ENCODE measurements at places on chromosomes 16 and 17. TPM values are rescaled to one million over a fixed set of nuclear protein-coding genes. Genes with fewer than 3 reads are reported as not detected.

DNA sequence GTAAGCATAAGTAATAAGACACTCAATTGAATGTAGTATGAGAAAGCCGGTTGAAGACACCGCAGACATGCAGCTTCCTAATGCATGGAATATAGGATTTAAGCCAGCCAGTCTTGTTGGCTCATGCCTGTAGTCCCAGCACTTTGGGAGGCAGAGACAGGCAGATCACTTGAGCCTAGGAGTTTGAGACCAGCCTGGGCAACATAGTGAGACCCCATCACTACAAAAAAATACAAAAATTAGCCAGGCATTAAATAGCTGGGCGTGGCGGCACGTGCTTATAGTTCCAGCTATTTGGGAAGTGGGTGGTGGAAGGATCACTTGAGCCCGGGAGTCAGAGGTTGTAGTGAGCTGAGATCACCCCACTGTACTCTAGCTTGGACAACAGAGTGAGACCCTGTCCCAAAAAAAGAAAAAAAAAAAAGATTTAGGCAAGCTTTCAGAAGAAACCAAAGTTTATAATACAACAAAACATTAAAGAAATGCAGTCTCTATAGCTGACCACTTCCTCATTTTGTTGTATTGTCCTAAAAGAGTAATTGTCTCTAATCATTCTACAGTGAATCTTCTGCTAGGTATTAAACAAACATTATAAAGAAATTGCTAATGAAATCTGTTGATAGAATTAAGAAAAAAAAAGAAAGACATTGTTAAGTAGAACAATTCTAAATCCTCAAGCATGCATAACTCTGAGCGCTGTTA, 68.6 kb upstream of the KIFC3 start:
- peaks cover 29% of the 10 kb centered on the region for H3K4me1 ChIP-seq
- no peak for DNase-seq
- H3K4me3 ChIP-seq, result no peak overlapping the region
- 0 out of 3 replicates have a peak, but pooled peaks cover 4% of the 10 kb centered on the region for H3K27me3 ChIP-seq

DNA sequence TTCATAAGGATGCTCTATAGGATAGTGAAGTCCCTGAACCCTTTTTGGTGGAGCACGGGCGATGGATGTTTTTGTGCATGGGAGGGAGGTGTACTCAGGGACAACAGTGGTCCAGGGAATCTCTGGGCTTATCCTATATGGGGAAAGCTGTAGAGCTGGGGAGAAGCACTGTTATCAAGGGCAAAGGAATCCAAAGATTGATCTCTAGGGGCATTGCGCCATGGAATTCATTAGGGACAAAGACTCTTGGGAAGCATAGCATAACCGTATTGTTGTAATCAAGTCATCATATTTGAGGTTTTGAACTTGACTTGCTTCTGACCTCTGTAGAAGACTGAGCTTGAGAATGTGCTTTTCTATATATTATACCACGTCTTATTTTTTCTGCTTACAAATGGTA, 172.9 kb upstream of the ZFHX3 start:
- no peaks in the 10 kb centered on the region for H3K27me3 ChIP-seq
- no peak overlapping the region for H3K27ac ChIP-seq
- peaks cover 12% of the 10 kb centered on the region for H3K4me1 ChIP-seq
- no peaks in the 10 kb centered on the region for H3K36me3 ChIP-seq
- DNase-seq, result no peak

DNA sequence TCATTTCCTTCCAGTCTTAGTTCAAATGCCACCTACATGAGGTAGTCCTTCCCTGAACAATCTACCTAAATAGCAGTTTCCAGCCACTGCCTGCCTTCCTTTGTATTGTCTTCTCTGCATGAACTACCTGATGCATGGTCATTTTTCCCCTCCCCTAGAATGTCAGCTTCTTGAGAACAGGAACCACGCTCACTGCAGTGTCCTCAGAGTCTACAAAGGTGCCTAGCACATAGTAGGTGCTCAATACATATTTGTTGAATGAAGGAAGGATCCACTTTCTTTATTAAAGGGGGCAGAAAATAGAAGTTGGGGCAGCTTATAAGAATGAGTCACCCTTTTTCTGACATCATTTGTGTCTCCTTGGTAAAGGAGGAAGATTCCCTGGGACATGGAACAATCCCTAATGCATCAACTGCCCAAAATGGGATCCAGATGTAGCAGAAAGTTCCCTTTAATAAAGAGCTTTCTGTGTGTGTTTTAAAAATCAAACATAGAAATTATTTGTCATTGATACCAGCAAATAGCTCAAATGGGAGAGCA, 4.4 kb upstream of the CYLD start:
- H3K27ac ChIP-seq, result no peak overlapping the region
- H3K36me3 ChIP-seq, result no peaks in the 10 kb centered on the region
- H3K27me3 ChIP-seq, result peaks cover 16% of the 10 kb centered on the region
- no peak overlapping the region for H3K4me3 ChIP-seq
- no peak for DNase-seq

NPW gene
- 0.97 TPM for total RNA-seq

- peaks cover 56% of the 10 kb centered on the region for H3K4me1 ChIP-seq
- H3K36me3 ChIP-seq, result no peaks in the 10 kb centered on the region
- H3K27me3 ChIP-seq, result no peaks in the 10 kb centered on the region
- no peak for DNase-seq
- no peak overlapping the region for H3K4me3 ChIP-seq
- H3K27ac ChIP-seq, result no peak overlapping the region
Measured at GRCh38 chr16:52603015-52603414, 56.1 kb upstream of the TOX3 start.

- no peak for DNase-seq
- H3K27me3 ChIP-seq, result peaks cover 33% of the 10 kb centered on the region
- no peaks in the 10 kb centered on the region for H3K36me3 ChIP-seq
- no peak overlapping the region for H3K4me3 ChIP-seq
- peaks cover 21% of the 10 kb centered on the region for H3K4me1 ChIP-seq
- H3K27ac ChIP-seq, result no peak overlapping the region
Measured at GRCh38 chr16:10592611-10593010, 12.2 kb upstream of the EMP2 start.

GRCh38 chr17:77481476-77482374, 341.0 kb downstream of the SEC14L1 start:
- peaks cover 81% of the 10 kb centered on the region for H3K36me3 ChIP-seq
- no peak for DNase-seq
- H3K4me1 ChIP-seq, result peaks cover 11% of the 10 kb centered on the region
- no peak overlapping the region for H3K4me3 ChIP-seq

MT4 gene
- not detected for total RNA-seq

HOXB1 gene
- not detected for total RNA-seq

TM4SF5 gene
- total RNA-seq, result 15.6 TPM

C16orf96 gene
- not detected for total RNA-seq

DNA sequence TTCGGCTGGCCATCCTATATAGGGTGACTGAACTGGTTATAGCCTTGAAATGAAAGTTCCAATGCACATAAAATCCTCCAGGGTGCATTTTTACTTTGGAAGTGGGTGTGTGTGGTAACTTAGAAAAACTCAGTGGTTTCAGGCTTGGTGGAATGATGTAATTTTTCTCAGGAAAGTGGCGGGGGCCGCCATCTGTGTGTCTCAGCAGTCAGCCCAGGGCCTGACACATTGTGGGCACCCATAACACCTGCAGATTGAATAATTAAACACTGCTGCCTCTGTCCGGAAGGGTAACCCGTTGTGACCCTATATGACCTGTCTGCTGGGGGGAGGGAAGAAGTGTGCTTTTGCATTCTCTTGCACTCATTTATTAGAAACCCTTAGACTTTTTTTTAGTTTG, 2.2 kb upstream of the PDP2 start:
- no peak overlapping the region for H3K4me3 ChIP-seq
- no peak for DNase-seq
- peaks cover 3% of the 10 kb centered on the region for H3K27me3 ChIP-seq

- no peak overlapping the region for H3K4me3 ChIP-seq
- no peak overlapping the region for H3K27ac ChIP-seq
- H3K36me3 ChIP-seq, result no peaks in the 10 kb centered on the region
- H3K27me3 ChIP-seq, result peaks cover 64% of the 10 kb centered on the region
- no peak for DNase-seq
- H3K4me1 ChIP-seq, result peaks cover 31% of the 10 kb centered on the region
Measured at GRCh38 chr17:81371910-81372760, 23.1 kb upstream of the BAHCC1 start.

DNA sequence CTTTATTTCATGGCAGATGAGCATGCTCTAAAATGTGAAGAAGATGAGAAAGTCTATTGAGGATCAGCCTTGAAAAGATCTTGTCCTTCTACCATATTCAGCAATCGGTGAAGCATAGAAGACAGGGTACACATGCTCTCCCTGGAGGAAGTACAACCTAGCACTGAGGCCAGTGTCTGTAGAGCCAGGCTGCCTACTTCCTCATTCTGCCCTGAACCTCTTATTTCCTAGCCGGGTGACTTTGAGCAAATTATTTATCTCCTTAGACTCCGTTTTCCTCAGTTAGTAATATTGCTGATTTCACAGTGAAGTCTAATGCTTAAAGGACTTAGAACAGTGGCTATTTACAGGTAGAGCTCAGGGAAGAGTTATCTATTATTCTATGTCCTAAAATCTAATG, 58.4 kb downstream of the TMEM100 start:
- H3K27ac ChIP-seq, result no peak overlapping the region
- H3K36me3 ChIP-seq, result no peaks in the 10 kb centered on the region
- H3K27me3 ChIP-seq, result peaks cover 6% of the 10 kb centered on the region
- H3K4me1 ChIP-seq, result no peaks in the 10 kb centered on the region

PPP1R27 gene
- 1.00 TPM for total RNA-seq

GRCh38 chr17:61689610-61690180, 98.7 kb upstream of the NACA2 start:
- H3K4me1 ChIP-seq, result no peaks in the 10 kb centered on the region
- peaks cover 25% of the 10 kb centered on the region for H3K36me3 ChIP-seq
- H3K4me3 ChIP-seq, result no peak overlapping the region

DNA sequence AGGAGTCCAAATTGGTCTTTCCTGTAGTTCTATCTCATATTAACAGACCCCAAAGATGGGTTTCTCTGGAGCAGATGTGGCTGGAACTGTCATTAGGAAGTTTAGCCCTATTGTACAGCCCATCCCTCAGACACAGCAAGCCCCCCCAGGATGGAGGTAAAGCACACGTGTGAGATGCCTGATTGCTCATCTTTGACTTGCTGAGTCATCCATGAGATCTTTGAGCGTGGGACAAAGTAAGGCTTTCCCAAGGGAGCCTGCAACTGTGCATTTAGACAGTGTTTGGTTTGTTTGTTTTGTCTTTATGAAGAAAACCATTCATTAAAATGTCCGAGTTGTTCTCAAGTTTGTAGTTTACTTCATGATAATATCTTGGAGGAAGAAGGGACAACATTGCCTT, 145.3 kb upstream of the CDH13 start:
- H3K4me3 ChIP-seq, result no peak overlapping the region
- no peak overlapping the region for H3K27ac ChIP-seq
- no peaks in the 10 kb centered on the region for H3K36me3 ChIP-seq

- no peaks in the 10 kb centered on the region for H3K36me3 ChIP-seq
- no peak overlapping the region for H3K4me3 ChIP-seq
- no peak overlapping the region for H3K27ac ChIP-seq
- DNase-seq, result no peak
- peaks cover 3% of the 10 kb centered on the region for H3K27me3 ChIP-seq
- H3K4me1 ChIP-seq, result peaks cover 54% of the 10 kb centered on the region
Measured at GRCh38 chr17:50180111-50180510, 14.3 kb downstream of the SGCA start.

C17orf113 gene
- total RNA-seq, result 1.1 TPM

WFIKKN1 gene
- total RNA-seq, result 2.4 TPM

All from HepG2 (cell line).